ENCODE measurements at places on chromosomes 6 and 20.

- no peak for DNase-seq
These were observed 4.0 kb upstream of the ZNF217 start for GRCh38 chr20:53597521-53598120.

DNA sequence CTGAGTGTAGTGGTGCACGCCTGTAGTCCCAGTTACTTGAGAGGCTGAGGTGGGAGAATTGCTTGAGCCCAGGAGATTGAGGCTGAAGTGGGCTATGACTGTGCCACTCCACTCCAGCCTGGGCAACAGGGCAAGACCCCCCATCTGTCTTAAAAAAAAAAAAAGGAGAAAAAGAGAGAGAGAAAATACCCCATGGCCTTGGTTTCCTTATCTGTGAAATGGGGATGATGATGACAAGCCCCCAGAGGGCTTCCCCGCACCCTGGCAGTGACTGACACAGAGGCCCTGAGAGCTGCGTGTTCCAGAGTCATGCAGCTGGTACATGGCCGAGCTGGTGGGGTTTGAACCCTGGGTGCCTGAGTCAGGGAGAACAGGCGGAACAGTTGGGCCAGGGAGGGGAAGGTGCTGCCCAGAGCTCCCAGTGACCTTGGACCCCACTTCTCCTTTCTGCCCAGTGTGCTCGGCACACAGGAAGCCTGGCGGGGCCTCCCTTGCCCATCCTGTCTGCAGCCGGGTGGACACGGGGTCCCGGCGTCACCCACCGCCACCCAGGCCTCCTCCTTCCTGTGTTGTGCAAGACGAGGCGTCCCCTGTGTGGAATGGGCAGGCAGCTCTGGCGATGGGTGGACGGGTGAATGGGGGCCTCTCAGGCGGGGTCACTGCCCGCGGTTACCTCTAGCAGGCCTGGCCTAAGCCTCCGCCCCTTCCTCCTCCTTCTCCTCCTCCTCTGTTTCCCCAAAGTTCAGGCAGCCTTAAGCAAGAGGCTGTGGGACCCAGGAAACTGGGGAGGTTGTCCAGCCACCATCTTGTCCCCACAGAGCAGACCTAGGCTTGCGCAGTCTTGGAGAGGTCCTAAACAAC, 84.2 kb downstream of the CEBPB start:
- peak; percentile 96 for DNase-seq

DNA sequence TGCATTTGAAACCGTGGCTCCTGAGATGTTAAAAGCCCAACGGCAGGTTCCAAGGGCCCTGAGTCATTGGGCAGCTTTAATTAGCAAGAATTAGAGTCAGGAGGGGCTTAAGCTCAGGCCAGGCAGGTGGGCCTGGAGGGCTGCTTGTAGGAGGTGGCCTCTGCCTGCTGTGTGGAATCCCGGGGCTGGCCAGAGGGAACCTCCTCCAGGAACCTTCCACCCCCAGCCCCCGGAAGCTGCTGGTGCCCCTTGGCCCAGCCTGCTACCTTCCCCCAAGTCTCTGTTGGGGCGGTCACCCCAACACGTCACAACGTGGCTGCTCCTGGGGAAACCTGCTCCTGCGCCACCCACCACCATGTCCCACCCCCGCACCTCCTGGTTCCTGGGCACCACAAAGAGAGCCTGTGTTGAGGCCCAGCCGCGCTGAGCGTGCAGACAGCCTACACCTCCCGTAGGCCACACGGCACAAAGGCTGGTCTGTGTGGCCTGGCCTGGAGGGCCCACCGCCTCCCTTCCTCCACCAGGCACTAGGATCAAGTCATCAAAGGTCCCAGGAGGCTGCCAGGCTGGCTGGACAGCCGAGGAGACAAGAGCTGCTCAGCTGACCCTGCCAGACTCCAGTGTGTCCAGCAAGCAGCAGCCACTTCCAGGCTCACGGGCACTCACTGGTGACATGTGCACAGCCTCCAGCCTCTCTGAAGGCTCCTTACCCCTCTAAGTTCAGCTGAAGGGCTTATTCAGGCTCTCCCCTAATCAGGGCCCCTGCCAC, 86.3 kb downstream of the SNX5 start:
- no peak for DNase-seq

DNA sequence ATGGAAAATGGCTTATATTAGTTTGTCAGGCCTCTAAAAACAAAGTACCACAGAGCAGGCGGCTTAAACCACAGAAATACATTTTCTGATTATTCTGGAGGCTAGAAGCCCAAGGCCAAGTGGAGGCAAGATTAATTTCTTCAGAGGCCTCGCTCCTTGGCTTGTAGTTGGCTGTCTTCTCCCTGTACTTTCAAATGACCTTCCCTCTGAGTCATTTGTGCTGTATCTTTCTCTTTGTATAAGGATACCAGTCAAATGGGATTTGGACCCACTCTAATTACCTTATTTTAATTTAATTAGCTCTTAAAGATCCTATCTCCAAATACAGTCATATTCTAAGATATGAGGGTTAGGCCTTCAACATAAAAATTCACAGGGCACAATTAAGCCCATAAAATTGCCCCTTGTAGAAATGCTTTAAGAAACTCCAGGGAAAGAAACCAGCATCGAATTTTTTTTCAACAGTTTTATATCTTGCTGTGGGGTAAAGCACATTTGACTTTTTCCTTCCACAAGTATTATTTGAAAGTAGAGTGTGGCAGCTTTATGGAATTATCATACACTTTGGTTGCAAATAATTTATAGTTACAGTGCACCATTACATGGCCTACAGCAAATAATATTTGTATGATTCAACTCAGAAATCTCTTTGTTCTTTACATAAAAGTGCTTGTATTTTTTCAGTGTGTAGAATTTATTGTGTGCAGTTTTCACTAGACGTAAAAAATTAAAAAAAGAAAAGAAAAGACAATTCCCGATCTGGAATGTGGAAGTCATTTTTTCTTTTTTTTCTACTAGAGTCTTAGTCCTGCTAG, 706.1 kb downstream of the KIF16B start:
- no peak for DNase-seq

Data from AML-193 (cell line).